Astrocyte (in vitro differentiated cells and primary cell): ENCODE measurements at places on chromosomes 6 and 20. TPM values are rescaled to one million over a fixed set of nuclear protein-coding genes. Genes with fewer than 3 reads are reported as not detected.

GRCh38 chr6:20172842-20173456, 39.3 kb downstream of the MBOAT1 start:
- no peak for DNase-seq

DNA sequence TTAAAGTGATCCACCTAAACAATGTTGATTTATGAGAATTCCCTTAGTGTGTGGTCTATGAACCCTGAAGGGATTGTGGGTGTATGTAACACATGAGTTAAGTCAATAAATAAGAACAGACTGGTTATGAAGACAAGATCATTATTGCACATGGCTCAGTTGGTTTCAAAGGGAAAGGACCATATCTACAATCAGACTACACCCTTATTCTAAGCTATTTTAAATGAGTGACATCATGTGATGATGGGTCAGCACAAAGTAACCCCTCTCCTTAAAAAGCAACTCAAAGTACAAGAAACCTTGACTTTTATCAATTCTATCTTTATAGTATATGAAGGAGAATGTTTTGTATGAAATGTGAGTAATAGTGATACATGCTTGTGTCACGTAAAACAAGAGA, 15.3 kb upstream of the ZSCAN23 start:
- no peak for DNase-seq

Gene XKR7
- total RNA-seq: 0.36 and 0.48 TPM in 2 replicates

Gene MTHFD1L
- 103 and 107 TPM in 2 replicates for total RNA-seq

DNA sequence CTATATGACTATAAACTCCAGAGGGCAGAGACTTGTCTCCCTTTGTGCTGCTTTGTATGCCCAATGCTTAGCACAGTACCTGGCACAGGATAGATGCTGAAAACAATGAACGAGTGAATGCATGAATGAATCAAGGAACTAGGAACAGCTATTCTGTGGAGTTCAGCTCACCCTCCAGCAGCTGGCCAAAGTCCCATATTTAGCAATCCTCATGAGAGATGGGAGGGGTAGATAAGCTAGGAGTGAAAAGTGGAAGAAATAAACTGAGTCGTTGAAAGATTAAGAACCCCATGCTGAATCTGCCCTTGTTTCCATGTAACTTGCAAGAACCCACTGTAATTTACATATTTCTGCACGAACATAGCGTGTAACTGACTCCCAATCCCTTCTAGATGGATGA, 106.5 kb downstream of the MAFB start:
- DNase-seq: no peak

GRCh38 chr6:137877113-137877512, 10.1 kb downstream of the TNFAIP3 start:
- DNase-seq: no peak

DNA sequence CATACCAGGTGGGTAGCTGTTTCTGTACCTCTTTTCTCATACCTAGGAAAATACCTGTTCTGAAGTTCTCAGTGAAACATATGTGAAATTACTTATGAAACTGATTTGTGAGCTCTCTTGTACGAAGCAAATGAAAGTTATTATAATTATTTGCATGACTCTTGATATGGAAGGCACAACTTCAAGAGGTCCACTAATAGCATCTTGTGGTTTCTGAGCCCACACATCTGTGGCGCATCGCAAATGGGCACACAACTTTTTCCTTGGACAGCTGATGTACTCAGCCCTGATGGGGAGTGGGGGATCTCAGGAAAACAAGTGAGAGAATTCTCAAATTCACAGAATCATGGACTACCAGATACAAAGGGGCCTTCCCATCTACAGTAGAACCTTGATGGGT, 432.3 kb downstream of the CD83 start:
- DNase-seq: no peak

- no peak for DNase-seq
These were observed 121.3 kb upstream of the PTPN1 start for GRCh38 chr20:50388733-50389437.

GRCh38 chr6:17959302-17959701, 28.1 kb downstream of the KIF13A start:
- DNase-seq: no peak

Gene STX11
- 1.9 and 2.0 TPM in 2 replicates for total RNA-seq

Gene B3GAT2
- total RNA-seq: not detected in 2 replicates

DNA sequence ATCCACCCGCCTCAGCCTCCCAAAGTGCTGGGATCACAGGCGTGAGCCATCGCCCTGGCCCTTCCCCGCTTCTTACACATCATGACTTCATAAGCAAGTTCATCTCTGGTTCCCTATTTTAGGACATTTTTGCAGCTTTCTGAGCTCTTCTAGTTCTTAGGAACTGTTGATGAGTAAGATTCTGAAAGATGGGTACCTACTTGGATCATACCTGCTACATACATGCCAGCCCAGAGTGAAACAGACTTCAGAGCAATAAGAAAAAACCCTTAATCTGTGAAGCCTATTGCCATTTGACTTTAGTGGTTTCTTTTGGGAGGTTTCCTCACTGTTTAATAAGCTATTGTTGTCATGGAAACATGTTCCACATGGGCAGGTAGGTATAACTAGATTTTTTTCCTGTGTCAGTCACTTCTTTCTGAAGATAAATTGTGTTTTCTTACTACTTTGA, 27.9 kb upstream of the TMEM217 start:
- no peak for DNase-seq

Gene GNRH2
- total RNA-seq: 0.89 and 1.4 TPM in 2 replicates

DNA sequence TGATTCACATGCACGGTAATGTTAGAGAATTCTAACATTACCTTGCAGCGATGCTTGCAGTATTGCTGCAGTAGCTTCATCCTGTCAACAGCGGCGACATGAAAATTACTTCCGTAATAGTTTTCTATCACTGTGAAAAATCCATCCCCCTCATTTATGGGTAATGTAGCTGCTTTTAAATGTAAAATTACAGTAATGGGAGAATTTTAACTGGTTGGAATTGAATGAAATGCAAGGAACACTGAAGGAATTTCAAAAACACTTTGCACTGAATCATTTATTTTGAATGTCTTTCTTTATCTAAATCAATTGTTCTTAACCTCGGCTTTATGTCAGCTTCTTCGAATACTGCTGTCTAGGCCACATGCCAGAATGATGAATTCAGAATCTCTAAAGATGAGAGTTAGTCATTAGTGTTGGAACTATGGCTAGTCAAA, 102.4 kb upstream of the HIVEP1 start:
- peak; percentile 88 for DNase-seq

Gene TCF21
- 0.52 and 0.94 TPM in 2 replicates for total RNA-seq

DNA sequence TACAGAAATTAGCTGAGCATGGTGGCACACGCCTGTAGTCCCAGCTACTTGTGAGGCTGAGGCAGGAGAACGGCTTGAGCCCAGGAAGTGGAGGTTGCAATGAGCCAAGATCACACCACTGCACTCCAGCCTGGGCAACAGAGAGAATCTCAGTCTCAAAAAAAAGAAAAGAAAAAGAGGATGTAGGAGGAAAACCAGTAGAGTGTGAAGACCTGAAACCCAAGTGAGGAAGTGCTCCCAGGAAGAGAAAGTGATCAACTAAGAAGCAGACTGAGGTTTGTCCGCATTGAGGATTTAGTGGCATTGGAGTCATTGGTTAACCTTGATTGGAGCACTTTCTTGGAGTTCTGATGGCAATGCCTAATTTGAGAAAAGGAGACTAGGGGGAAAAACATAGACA, 20.6 kb upstream of the TASP1 start:
- DNase-seq: no peak

GRCh38 chr6:159838020-159838744, 38.1 kb downstream of the PNLDC1 start:
- DNase-seq: no peak

DNA sequence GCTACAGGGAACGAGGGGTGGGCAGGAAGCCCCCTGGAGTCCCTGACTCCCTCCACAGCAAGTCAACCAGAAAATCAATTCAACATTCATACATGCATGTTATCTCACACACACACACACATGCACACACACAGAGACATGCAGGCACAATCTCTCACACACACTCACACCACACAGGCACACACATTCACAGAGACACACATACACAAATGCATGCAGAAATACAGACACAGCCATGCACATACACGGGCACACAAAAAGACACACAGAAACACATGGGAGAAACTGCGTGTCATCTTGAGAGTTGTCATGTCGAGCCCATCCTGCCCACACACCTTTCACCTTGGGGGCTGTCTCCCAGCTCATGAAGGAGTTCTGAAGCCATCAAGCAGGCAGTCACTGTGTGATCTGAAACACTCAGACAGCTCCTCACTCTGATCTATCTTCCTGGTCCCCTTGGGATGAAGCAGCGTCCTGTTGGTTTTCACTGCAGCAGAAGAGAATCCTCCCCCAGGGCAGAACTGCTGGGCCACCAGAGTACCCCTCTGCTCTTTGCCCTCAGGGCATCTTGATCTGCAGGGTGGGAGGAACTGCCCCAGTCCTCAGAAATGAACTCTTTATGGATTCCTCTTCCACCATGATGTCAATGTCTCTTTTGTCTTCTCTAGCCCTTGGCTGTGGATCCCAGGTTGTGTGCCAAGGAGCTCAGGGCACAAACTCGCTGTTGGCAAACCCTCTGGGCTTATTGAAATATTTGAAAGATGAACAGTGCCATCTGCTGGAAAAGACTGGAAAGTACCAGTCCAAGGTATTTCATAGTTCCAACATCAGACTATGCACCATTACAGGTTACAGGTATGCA, 8.8 kb downstream of the RAET1L start:
- peak; percentile 20 for DNase-seq

- no peak for DNase-seq
These were observed 263.0 kb downstream of the PAX1 start for GRCh38 chr20:21968486-21968885.

Gene TNF
- total RNA-seq: 0.79 and 1.2 TPM in 2 replicates

Gene GPR6
- not detected in 2 replicates for total RNA-seq

DNA sequence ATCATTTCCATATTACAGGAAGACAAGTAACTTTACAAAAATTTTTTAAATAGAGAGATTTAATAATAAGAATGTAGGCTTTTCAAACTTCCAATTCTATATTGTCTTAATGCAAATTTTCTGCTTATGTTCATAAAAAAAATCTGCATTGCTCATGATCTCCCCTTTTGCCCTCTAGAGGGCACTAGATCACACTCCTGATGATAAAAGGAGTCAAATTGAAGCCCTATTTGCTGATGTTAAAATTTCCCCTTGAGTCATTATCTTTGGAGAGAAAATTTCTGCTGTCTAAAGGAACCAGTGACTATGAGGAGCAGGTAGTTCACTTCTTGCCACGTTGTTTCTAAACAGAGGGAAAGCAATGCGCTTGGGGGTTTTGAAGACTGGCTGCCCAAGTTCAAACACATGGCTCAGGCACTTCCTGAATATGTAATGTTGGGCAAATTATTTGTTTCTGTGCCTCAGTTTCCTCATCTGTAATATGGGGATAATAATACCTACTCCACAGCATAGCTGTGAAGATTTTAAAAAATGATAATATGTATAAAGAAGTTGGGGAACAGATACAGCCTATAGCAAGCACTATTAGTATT, 874.2 kb downstream of the TFAP2A start:
- peak; percentile 30 for DNase-seq

GRCh38 chr6:162702446-162702845, 25.1 kb downstream of the PRKN start:
- no peak for DNase-seq

GRCh38 chr6:13535306-13535705, 39.1 kb upstream of the SIRT5 start:
- DNase-seq: peak; percentile 10

DNA sequence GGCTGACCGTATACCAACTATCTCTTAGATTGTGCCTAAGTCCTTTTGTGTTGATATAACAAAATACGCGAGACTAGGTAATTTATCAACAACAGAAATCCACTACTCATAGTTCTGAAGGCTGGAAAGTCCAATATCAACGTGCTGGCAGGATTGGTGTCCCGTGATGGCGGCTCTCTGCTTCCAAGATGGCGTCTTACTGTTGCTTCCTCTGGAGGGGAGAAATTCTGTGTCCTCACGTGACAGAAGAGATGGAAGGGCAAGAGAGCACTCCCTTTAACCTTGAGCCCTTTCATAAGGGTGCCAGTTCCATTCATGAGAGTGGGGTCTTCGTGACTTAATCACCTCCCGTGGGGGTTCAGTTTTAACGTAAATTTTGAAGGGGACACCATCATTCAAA, 28.1 kb downstream of the RNF144B start:
- no peak for DNase-seq

GRCh38 chr6:107628878-107629277, 139.0 kb downstream of the SOBP start:
- DNase-seq: no peak

DNA sequence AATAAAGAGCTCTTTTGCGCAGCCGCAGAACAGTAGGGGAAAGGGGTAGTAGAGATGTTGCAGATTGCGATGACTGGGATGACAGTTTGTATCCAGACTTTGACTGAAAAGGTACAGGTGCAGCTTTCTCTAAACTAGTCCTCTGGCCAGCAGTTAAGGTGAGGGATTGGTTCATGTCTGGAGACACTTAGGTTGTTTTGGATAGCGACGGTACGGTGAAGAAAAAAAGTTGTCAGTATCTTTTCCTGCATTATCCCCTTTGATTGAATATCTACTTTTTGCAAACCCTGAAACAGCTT, 537 bp downstream of the PRR3 start:
- DNase-seq: no peak

Gene KHDC1L
- total RNA-seq: not detected in 2 replicates

Gene ARMC12
- total RNA-seq: 0.25 TPM in 1 of 2 replicates, not detected in the other

- DNase-seq: no peak
These were observed 1.4 kb downstream of the AHCY start for GRCh38 chr20:34301587-34302311.

- peak; percentile 30 for DNase-seq
These were observed 9.8 kb downstream of the POPDC3 start for GRCh38 chr6:105170059-105170458.

Gene MATN4
- 0.19 and 0.20 TPM in 2 replicates for total RNA-seq

Gene RIMS1
- 1.8 and 2.2 TPM in 2 replicates for total RNA-seq

Gene ARFGEF3
- total RNA-seq: 1.5 and 1.9 TPM in 2 replicates

- DNase-seq: no peak
These were observed 54.0 kb downstream of the EFCAB8 start for GRCh38 chr20:32912688-32913087.

GRCh38 chr6:115270953-115271352, 789.7 kb downstream of the FRK start:
- DNase-seq: no peak

DNA sequence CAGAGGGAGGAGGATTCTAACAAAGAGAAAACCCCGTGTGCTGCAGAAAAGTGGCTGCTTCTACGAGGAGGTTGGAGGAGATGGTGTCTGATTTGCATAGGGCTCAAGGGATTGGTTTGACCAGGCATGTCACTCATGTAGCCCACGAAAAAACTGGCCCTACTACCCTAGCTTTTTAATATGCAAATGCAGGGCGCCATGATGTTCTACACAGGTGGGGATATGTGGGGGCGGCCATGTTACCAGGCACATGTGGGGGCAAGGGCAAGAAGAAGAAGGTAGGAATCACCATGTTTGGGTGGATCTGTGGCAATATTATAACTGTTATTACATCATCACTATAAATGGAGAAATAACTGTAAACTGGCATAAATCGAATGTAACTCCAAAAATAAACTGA, 9.9 kb downstream of the KIAA1755 start:
- no peak for DNase-seq

GRCh38 chr20:10843146-10843711, 169.4 kb upstream of the JAG1 start:
- DNase-seq: no peak
